ENCODE measurements at places on chromosomes 6 and 20.

GRCh38 chr6:1770435-1770843 is 160.7 kb downstream of the FOXC1 start:
- DNase-seq = no peak

DNA sequence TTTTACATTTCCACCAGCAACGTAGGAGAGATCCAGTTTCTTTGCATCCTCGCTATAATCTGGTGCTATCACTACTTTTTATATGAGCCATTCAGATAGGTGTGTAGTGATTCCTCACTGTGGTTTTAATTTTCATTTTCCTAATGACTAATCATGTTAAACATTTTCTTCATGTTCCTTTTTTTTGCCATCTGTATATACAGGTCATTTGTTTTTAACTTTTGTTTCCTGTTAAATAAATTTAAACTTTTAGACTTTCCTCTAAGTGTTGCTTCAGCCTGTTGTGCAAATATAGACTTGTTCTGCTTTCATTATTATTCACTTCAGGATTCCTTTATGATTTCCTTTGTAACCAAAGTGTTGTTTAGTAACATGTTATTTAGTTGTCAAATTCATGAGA is 697.4 kb downstream of the PTPRT start:
- DNase-seq = no peak

DNA sequence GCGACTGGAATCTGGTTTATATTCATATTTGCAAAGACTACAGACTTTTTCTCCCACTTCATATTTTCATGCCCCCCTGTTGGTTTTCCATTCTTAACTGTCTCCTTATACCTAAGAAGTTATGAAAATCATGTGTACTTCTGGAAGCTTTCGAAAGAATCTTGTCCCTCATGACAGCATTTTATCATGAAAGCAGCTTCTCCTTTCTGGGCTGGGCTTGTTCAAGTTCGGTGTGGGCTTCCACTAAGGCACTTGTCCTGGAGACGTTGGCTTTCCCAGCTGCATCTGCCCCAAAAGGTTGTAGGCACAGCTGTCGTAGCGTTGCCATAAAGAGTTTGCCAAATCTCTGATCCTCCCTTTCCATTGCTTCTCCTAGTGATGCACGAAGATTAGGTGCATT is 56.5 kb downstream of the RPRD1B start:
- no peak for DNase-seq

- no peak for DNase-seq
Measured at GRCh38 chr6:135261872-135262725, 81.0 kb downstream of the MYB start.

DNA sequence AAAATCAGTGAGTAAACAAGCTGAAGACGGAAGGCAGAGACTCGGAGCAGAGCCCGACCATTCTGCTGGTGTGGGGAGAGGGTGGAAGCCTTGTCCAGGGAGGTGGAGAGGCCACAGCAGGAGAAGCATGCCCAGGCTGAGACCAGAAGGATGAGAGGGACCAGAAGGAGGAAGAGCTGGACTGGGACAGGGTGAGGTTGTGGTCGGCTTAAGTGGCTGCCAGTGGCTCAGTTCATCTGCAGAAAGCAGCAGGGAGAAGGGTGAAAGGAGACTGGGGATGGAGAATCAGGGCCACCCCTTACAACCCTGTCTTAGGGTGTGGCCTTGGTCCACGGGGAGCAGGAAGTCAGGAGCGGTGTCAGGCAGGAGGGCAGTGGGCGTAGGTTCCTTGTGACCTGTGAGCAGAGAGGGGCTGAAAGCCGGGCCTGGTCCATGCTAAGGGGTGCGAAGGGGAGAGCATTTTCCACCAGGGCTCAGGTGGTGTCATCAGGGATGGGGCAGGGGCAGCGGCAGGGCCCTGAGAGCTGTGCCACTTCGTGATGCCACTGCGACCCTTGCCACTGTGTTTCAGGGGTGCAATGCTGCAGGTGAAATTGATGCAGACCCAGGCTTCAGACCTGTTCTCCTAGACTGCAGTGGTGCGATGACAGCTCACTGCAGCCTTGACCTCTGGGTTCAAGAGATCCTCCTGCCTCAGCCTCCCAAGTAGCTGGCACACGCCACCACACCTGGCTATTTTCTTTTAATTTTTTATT is 81.1 kb downstream of the TTLL2 start:
- no peak for DNase-seq

GRCh38 chr20:46624946-46625345 is 26.3 kb downstream of the SLC13A3 start:
- no peak for DNase-seq

- DNase-seq = peak; percentile 38
Measured at GRCh38 chr20:45407067-45407745, 883 bp upstream of the DBNDD2 start.

DNA sequence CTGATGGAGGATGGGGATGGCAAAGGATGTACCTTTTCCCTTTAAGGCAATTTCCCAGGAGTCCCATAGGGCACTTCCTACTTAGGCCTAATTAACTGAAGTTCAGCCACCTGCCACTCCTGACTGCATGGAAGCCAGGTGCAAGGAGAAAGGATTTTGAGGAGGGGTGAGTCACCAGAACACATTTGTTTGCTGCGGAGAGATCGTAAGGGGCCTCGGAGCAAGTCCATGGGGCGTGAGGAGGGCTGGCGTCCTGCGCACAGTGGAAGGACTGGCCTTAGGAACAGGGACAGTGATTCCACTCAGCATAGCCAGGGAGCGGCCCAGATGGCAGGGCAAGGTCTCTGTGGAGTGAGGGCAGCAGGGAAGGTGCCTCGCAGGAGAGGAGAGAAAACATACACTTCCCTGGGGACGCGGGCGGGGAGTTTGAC is 11.8 kb upstream of the MAP1LC3A start:
- DNase-seq = peak; percentile 46

DNA sequence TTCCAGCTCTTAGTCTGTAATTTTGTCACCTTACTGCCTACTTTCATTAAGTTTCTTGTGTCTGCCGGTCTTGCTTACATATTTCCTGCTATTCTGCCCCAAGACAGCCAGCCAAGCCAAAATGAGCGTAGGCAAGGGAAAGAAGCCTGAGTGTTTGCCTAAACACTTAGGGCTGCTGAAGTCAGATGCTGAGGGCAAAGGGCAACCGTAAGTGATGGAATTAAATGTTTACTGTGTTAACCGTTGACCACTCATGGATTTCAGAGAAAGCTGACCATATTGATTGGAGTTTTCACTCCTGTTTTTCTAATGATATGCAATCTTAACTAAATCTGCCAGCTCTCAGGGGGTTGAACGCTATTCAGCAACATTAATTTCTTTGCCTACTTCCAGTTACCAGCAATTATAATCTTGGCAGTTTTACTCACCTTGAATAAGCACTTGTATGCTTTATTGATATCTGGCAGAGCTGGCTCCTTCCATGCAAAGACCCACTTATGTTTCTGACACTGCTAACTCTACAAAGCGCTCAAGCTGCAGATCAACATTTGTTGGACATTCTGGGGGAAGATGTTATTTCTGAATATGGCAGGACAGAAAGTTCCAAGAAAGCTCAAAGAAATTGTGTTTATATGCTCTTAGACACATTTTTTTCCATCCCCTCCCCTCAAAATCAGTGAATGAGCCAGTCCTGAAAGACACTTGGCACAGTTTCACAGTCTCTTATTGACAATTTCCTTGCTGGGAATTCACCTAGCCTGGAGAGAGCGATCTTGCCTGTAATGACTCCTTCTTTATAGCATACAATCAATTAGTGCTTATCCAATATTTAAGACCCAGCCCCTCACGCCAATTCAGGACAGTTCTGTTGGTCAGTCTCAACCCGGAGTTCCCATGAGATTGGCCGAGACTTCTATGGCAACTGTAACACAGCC is 183.8 kb downstream of the PLCB1 start:
- DNase-seq = no peak

- DNase-seq = no peak
Measured at GRCh38 chr20:2814076-2814475, 711 bp upstream of the C20orf141 start.

- no peak for DNase-seq
Measured at GRCh38 chr6:37259191-37259590, 1.2 kb upstream of the TMEM217 start.

GRCh38 chr6:44487002-44487401 is 99.5 kb downstream of the CDC5L start:
- no peak for DNase-seq

DNA sequence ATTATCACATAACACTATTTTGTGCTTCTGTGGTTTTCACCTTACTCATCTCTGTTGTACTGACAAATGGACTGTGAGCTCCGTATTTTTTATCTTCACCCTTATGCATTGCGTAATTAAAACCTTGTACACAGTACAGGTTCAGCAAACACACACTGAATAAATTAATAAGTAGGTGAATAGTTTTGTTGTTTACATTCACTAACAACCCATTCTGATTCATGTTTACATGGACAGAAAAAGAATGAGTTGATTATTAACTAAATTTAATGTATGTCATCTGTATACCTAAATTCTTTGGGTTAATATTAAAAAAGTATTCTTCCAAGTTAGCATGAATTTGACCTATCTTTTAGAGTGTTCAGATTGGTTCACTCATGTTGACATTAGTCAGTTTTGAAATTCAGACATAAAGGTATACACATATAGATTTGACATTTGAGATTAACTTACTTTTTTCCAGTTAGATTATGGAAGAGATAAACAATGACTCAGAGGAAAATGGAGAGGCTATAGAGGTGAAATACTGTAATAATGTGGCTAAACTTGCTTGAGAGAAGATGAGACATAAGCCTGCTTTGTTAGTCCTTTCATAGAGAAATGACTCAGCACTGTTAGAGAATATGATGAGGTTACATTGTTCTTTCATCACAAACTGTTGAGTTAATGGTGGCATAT is 541.7 kb upstream of the FLRT3 start:
- no peak for DNase-seq
